H1 (cell line): ENCODE measurements at places on chromosomes 3 and 15. TPM values are rescaled to one million over a fixed set of nuclear protein-coding genes. Genes with fewer than 3 reads are reported as not detected.

DNA sequence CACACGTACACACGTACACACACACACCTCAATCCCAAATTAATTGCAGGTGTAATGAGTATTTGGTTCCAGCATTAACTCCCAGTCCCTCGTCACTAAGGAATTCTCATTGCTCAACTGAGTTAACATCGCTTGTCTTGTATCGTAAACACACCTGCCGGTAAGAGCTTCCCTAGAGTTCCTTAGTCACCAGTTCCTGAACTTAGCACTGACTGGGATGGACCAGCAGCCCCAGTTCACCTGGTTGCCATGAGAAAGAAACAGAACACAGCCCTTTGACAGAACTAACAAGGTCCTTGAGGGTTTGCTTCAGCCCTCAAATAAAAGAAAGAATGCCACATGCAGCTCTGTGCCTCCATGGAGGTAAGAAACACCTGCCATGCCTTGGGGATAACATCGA lies 66.3 kb upstream of the SLCO3A1 start:
- H3K36me3 ChIP-seq = no peaks in the 10 kb centered on the region
- no peaks in the 10 kb centered on the region for H3K27me3 ChIP-seq
- no peak for DNase-seq
- H3K4me1 ChIP-seq = no peaks in the 10 kb centered on the region
- H3K4me3 ChIP-seq = no peak overlapping the region
- H3K27ac ChIP-seq = no peak overlapping the region

USP8 gene
- 57.5 and 66.2 TPM in 2 replicates for total RNA-seq

DNA sequence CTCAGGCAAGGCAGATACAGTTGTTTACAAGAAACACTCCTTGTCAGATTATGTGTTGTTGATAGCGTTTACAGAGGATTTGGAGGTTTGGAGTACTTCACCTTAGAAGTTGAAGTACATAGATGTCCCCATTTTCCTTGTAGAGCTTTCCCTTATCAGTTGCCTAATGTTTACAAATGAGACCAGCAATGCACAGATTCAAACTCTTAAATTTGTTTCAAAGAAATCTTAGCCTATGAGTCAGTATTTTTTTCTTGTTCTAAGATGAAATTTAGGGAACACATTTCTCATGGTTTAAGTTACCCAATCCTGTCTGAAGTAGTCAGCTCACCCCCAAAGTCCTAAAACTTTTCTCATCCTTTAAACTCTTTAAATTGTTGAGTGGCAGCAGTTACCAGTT lies 6.3 kb upstream of the EIF5A2 start:
- no peaks in the 10 kb centered on the region for H3K4me1 ChIP-seq
- DNase-seq = no peak
- H3K36me3 ChIP-seq = no peaks in the 10 kb centered on the region

C3orf85 gene
- not detected in 2 replicates for total RNA-seq

- peaks cover 8% of the 10 kb centered on the region for H3K4me1 ChIP-seq
- DNase-seq = no peak
- H3K4me3 ChIP-seq = no peak overlapping the region
Observed at GRCh38 chr15:38068626-38069391, 134.4 kb downstream of the TMCO5A start.

DNA sequence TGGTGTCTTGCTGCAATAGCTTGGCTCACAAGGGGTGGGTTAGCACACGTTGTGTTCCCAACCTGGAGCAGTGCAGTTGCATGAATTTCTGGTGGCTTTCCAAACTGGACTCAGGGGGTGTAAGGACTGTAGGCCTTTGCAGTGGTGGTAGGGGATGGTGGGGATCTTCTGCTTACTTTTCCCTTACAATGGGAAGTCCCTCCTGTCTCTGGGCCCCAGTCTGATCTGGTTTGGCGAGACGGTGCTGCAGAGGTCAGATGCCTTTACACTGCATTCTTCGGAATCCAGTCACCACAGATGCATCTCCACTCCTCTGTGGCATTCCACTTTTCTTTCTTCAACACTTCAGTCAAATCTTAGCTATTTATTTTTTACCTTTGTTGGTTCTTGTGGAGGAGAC lies 132.1 kb downstream of the DOCK3 start:
- no peaks in the 10 kb centered on the region for H3K4me1 ChIP-seq
- no peak overlapping the region for H3K4me3 ChIP-seq
- DNase-seq = peak; percentile 43
- no peaks in the 10 kb centered on the region for H3K27me3 ChIP-seq
- no peak overlapping the region for H3K27ac ChIP-seq

ESYT3 gene
- total RNA-seq = 7.0 and 7.3 TPM in 2 replicates

- no peaks in the 10 kb centered on the region for H3K36me3 ChIP-seq
- H3K4me1 ChIP-seq = no peaks in the 10 kb centered on the region
- no peak overlapping the region for H3K4me3 ChIP-seq
- peaks cover 2% of the 10 kb centered on the region for H3K27me3 ChIP-seq
- H3K27ac ChIP-seq = no peak overlapping the region
Observed at GRCh38 chr3:108509263-108509662, 1.1 kb downstream of the MYH15 start.

DNA sequence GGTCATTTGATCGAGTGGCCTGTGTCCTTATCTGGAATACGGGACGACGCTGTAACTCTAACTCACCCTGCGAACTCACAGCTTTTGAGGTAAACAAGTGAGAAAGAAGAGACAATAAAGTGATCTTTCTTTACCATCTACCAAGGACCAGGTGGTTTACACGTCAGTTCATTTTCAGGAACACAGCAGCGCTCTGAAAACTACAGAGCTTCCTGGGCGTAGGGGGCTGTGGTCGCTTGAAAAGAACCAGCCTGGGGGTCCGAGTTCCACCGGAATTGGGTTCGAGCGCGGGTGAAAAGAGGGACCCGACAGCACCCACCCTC lies 357 bp downstream of the KIAA1143 start:
- no peaks in the 10 kb centered on the region for H3K27me3 ChIP-seq
- no peaks in the 10 kb centered on the region; the same call in 1 of the 2 replicates for H3K4me1 ChIP-seq
- H3K36me3 ChIP-seq = peaks cover 2% of the 10 kb centered on the region
- peak overlapping the region; percentile 91 for H3K4me3 ChIP-seq
- no peak for DNase-seq

GRCh38 chr3:183249006-183249718 lies 3.9 kb upstream of the B3GNT5 start:
- H3K27me3 ChIP-seq = peaks cover 3% of the 10 kb centered on the region
- H3K27ac ChIP-seq = no peak overlapping the region
- no peaks in the 10 kb centered on the region for H3K36me3 ChIP-seq
- no peak overlapping the region for H3K4me3 ChIP-seq
- DNase-seq = no peak

DNA sequence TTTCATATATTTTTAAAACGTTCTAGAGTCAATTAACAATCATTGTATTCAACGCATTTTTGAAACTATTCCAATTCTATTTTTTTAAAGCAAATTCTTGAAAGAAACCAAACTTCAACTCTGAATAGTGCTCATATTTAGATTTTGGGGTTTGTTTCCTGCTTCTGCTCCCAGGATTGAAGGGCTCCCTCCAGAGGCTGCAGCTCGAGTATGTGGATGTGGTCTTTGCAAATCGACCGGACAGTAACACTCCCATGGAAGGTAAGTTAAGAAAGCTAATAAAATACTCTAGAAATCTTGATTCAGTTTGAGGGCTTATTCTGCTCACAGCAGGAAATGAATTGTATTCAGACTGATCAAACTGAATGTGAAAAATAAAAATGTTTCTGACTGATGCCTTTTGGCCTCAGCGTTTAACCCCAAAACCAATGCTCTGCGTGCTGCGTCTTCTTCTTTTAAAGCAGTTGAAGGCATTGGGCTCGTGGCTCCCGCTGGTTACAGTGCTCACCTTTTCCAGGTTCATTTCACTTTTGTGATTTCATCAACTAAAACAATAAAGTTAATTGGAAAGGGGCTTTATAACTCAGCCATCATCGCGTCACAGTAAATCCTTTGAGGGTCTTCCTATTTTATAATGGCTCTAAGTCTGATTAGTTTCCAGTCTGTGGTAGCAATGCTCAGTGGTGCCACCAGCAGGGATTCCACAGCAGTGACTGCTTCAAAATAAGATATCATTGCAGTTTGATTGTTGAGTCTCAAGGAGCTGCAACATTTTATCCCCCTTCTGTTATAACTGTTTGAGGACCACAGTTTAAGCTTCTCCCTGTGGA lies 80.1 kb downstream of the SSR3 start:
- DNase-seq = no peak
- no peak overlapping the region for H3K27ac ChIP-seq
- H3K4me3 ChIP-seq = peak overlapping the region; percentile 10; the same call in 1 of the 2 replicates
- no peaks in the 10 kb centered on the region for H3K36me3 ChIP-seq
- H3K4me1 ChIP-seq = no peaks in the 10 kb centered on the region

DNA sequence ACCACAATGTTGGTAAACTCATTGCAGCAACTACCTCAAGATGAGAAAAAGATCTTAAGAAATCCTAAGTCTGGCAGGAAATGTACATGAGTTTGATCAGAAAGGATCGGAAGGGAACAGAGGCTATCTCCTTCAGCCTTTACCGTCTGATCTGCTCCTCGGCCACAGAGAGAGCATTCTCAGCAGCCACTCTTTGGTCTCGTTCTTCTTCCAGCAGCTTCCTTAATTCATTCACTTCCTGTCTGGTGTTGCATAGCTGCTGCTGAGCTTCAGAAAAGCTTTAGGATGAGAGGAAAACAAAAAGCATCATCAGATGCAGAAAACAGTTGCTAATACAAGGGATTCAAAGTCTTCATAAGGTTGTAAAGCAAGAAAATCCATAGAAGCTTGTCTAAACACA lies 6.6 kb upstream of the HCLS1 start:
- H3K27me3 ChIP-seq = no peaks in the 10 kb centered on the region
- no peak for DNase-seq
- H3K36me3 ChIP-seq = peaks cover 2% of the 10 kb centered on the region; the same call in 1 of the 2 replicates
- H3K27ac ChIP-seq = no peak overlapping the region

EXD1 gene
- total RNA-seq = 0.54 TPM in 1 of 2 replicates, not detected in the other
